Heart right ventricle (tissue), 16 donors: ENCODE measurements at places on chromosomes 16 and 17. TPM values are rescaled to one million over a fixed set of nuclear protein-coding genes. Genes with fewer than 3 reads are reported as not detected.

The NTN1 gene
- total RNA-seq, result 6.2 TPM

The TP53TG3 gene
- not detected for total RNA-seq

GRCh38 chr17:81540676-81541027 lies 11.5 kb downstream of the FAAP100 start:
- DNase-seq, result peak; percentile 9

DNA sequence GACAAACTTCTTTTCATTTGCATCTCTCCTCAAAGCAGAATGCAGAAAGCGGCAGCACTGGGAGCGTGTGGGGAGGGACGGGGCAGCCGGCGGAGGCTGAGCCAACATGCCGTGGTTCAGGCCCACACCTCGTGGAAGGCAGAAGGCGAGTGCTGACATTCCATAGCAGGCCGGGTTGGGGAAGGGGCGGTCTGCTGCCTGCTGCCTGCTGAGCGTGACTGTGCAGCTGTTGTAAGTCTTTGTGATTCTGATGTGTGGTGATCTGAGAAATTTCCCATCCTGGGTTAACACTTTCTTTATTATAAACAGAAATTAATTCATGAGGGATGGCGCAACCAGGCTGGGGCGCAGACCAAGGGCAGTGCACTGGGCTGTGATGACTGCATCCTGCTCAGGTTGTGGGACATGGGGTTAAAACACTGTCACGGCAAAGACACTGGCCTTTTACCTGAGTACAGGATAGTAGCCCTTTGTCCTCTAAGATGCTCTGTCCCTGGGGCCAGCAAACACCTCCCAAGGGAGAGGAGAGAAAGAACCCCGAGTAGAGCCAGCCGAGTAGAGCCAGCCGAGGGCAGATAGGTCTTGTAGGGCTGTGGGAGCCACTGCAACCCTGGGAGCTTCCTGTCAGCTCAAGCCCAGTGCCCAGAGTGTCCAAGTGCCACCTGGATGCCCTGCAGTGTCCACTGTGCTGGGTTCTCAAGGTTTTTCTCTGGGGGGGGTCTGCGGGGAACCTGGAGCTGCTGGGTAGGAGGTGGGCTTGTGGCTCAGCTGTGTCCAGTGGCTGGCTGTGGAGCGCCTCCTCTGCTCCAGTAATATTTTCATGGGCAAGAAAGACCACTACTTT lies 8.8 kb upstream of the DNASE1 start:
- no peak for DNase-seq

DNA sequence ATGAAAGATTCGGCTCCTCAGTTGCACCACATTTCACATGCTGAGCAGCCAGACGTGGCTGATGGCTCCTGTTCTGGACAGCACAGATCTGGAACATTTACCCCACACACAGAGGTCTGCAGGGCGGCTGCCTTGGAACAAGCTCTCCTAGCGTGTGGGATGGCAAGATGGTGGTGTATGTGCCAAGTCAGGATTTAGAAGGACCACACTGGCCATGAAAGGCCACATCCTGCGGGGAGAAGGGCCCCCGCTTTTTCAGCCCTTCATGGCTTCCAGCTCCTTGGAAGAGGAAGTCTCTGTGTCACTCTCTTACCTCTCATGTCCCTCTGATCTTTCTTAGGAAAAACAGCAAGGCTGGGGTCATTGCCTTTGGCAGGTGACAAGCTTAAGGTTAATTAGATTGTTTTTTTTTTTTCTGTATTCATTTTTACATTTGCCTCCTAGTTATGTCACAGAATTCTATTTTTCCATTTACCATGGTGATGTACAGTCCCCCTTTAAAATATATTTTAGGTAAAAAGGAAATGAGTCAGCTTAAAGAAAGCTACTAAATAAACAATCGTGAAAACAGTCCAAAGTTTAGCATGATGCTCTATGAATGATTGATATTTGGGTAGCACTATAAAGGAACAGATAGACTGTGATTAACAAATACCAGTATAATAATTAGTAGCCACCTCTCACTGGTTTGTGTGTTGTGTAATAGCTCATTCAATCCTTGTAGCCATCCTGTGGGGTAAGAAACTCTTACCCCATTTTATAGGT lies 396.6 kb downstream of the CPPED1 start:
- no peak for DNase-seq

DNA sequence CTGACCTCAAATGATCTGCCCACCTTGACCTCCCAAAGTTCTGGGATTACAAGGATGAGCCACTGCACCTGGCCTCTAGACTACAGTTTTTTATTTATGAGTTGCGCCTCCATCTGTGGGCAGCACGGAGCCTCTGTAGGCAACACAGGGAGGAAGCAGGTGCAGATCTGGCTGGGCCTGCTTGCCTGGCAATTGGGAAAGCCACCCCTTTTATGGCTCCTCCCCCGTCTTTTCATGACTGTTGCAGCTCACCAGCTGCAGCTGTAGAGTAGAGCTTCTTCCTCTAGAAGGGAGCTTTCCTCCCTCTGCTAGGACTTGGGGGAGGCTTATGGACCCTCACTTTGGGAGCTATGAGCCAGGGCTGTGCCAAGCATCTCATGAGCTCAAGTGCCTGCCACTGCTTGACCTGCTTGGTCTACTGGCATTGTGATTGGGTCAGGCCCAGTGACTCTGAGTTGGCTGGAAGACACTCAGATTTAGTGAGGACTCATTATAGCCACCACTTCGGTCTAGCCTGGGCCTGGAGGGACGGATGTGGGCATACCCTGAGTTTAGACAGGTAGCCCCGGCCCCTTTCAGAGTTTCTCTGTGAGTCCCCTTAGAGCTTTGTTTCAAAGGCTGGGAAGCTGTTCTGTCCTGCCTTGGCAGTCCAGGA lies 6.9 kb upstream of the SLC7A6 start:
- no peak for DNase-seq
